ENCODE measurements at places on chromosomes 12 and 14. TPM values are rescaled to one million over a fixed set of nuclear protein-coding genes. Genes with fewer than 3 reads are reported as not detected.
A peak's percentile ranks its signal among the peaks of the same experiment; 100 is the strongest.

The MYF5 gene
- not detected for total RNA-seq

DNA sequence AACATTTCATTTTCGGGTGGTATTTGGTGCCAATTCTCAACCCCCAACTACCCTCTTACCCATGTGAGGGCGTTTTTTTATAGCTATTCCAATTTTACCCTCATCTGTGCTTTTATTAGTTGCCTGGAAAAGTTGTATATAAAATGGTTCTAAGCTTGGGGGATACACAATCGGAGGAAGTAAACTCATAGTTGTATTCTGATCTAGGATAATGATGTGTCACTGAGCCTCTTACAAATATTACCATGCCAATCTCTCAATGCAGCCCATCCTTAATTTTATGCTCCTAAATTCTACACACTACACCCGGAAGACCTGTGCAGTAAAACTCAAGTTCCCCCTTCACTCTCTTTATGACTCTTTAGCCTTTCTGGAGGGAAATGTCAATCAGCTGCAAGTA lies 1206.5 kb upstream of the FLRT2 start:
- no peak for DNase-seq

DNA sequence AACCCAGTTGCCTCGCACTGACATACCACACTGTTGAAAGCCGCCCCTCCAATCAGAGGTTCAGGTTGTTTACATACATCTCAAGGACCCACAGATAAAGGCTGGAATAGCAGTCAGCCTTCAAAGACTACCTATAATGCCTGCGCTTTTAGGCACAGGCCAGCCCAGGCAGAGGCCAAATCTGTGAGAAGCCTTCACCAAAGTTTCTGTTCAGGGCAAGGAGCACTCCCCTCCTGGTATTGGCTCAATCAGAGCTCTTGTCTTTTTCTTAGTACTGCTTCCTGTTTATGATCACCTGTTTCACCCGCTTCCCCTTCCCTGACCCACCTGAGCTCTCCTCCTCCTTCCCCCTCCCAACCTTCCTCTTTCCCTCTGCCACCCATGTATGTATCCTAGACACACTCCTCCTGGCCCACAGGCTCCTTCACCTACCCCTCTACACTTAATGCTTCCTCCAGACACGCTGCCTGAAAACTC lies 34.8 kb downstream of the DUSP16 start:
- no peak for DNase-seq

DNA sequence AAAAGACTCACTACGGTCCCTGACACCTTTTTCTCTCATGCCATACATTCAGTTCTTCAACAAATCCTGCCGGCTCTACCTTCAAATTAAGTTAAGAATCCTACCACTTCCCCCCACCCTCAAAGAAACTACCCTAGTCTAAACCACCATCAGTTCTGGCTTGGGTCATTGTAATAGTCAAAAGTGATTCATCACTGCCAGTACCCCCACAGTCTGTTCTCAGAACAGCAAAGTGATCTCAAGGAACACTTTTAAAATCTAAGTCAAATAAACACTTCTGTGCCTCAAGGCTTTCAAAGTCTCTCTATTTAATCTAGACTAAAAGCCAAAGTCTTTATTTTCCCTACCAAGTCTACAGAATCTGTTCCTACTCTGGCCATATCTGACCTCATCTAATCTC lies 12.0 kb upstream of the FAM234B start:
- no peak for DNase-seq

DNA sequence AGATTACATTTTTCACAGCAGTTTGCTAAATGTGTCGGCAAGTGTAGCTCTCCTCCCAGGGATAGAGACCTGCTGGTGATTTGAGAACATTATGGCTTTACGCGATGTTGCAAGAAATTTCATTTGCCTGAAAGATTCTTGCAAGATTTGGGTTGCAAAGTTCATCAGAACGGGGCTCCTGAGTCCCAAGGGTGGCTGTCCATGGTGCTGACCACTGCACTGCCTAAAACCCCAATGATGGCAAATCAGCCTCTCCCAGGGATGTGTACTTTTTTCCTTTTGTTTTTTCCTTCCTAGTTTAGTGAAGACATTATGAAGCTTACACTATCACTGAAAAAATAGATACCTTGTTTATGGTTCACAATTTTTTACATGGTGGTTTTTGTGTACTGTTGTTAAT lies 85.4 kb downstream of the WSCD2 start:
- peak; percentile 51 for DNase-seq

- no peak for DNase-seq
Measured at GRCh38 chr14:53601409-53601808, 355.2 kb downstream of the BMP4 start.

GRCh38 chr12:121072147-121072546 lies 33.1 kb upstream of the OASL start:
- no peak for DNase-seq

- peak; percentile 61 for DNase-seq
Measured at GRCh38 chr12:67193704-67194103, 75.5 kb upstream of the CAND1 start.

DNA sequence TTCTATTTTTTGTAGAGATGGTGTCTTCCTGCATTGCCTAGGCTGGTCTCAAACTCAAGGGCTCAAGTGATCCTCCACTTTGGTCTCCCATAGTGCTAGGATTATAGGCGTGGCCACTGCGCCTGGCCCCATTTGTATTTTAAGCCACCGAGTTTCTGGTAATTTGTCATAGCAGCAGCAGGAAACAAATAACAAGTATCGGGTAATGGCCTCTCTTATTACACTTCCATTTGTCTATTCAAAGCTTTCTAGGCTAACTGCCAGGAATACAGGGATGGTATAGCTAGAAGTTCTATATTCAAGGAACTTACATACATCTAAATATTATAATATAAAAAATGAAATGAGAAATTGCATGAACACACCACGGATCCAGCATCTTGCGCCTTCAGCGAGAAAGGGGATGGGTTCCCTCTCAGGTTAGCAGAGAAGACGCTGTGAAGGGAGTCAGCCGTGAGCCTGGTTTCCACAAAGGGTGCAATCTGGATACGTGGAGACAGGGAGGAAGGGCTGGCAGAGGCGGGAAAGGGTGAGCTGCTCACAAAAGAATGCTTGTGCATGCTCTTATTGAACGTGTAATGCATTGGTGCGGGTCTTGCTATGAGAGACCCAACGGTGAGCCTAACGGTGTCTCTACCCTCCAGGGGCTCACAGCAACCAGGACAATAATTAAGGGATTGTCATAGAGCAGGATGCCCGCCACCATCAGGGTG lies 9.5 kb downstream of the BDKRB1 start:
- DNase-seq = no peak

DNA sequence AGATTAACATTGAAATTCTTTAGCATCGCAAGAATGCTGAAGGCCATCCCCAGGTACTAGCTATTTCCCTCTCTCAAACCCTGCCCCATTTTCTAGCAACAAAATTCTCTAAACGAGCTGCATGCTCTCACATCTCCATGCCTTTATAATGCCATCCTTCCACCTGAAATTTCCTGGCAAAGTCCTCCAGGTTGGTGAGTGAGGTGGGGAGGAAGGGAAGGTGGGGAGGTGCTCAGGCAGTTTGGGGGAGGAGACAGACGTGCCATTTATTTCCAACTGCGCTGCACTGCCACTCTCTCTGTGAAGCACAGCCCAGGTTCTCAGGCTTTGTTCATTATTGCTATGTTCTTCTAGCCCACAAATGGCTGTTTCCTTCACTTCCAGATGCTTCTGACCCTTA lies 208.4 kb downstream of the PAWR start:
- DNase-seq = no peak

DNA sequence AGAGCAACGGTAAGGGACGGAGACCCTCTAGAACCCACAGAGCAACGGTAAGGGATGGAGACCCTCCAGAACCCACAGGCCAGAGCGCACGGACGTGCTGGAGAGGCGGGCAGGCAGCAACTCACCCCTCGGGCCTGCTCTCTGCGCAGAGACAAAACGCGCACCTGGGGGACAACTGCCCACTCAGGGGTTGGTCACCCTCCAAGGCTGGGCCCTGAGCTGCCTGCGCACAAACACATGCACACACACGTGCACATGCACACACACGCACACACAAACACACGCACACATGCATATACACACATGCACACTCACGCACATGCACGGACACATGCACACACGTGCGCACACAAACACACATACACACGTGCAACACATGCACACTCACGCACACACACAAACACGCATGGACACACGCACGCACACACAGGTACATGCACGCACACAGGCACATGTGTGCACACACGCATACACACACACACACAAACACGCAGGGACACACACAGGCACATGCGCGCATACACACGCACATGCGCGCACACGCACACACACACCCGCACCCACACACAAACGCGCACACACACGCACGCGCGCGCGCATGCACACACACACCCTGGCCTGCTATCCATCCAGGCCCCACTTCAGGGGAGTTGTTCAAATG lies 88.3 kb downstream of the NCOR2 start:
- no peak for DNase-seq
